ENCODE measurements at places on chromosomes 4 and X. TPM values are rescaled to one million over a fixed set of nuclear protein-coding genes. Genes with fewer than 3 reads are reported as not detected.

Gene SNCA
- 44.3 TPM for polyA plus RNA-seq

Gene RAI2
- 11.1 TPM for polyA plus RNA-seq

Gene GABRG1
- 0.14 TPM for polyA plus RNA-seq

Gene INPP4B
- polyA plus RNA-seq = 9.2 TPM

Gene RNF212
- polyA plus RNA-seq = 9.4 TPM

Gene HSFX3
- 0.16 TPM for polyA plus RNA-seq

Gene OPRPN
- not detected for polyA plus RNA-seq

Gene MAOA
- polyA plus RNA-seq = 14.3 TPM

Gene SHROOM3
- 38.0 TPM for polyA plus RNA-seq

Gene CFI
- 83.3 TPM for polyA plus RNA-seq

DNA sequence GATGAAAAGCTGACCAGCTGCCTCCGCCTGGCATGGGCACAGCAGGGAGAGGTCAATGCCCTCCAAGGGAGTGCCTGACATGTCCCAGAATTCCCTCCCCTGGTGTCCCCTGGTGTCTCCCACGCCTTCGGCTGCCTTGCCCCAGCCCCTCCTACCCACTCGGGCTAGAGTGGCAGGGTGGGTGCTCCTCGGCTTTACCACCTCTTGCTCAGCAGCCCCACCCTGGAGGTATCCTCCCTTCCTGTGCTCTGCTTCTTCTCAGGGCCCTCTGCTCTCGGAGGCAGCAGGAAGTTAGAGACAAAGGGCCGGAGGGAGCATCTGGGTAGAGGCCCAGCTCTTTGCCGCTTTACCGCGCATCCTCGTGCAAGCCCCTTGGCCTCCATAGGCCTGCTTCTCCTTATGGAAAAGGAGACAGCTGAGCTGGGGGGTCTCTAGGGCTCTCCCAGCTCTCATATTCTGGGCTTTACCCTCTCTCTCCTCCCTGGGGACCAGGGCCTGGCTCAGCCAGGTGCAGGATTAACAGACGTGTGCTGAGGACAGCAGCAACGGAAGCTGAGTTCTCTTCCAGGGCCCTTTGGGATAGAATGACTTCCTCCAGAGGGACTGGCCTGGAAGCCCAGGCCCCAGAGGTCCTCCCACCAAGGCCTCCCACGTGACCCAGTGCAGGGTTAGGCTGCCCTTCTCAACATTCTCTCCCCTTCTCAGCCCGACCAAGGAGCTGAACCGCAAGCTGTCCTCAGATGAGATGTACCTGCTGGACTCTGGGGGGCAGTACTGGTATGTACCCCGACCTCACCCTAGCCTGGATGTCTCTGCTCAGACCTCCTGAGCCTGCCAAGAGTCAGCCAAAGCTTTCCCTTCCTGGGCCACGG is 17.2 kb downstream of the XPNPEP2 start:
- no peak for DNase-seq

DNA sequence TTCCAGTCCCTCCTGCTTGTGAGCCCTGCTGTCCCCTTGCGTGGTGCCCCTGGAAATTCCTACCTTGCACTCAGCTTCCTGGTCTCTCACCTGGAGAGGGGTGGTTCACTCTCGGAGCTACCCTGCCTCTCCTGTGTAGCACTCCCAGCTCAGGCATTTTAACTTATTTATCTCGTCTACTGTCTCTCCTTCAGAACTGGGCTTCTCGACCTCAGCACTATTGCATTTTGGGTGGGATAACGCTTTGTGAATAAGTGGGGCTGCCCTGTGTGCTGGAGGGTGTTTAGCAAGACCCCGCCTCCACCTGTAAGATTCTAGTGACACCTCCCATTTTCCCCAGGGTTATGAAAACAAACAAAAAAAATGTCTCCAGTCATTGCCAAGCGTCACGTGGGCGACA is 56.0 kb upstream of the SORCS2 start:
- no peak for DNase-seq

GRCh38 chr4:61771056-61771455 is 570.9 kb downstream of the ADGRL3 start:
- no peak for DNase-seq

GRCh38 chr4:8201321-8201781 is 2.3 kb downstream of the SH3TC1 start:
- DNase-seq = no peak

- DNase-seq = no peak
Observed at GRCh38 chrX:16587836-16588235, 62.1 kb upstream of the S100G start.

- DNase-seq = no peak
Observed at GRCh38 chrX:23118890-23119527, 119.2 kb downstream of the DDX53 start.

DNA sequence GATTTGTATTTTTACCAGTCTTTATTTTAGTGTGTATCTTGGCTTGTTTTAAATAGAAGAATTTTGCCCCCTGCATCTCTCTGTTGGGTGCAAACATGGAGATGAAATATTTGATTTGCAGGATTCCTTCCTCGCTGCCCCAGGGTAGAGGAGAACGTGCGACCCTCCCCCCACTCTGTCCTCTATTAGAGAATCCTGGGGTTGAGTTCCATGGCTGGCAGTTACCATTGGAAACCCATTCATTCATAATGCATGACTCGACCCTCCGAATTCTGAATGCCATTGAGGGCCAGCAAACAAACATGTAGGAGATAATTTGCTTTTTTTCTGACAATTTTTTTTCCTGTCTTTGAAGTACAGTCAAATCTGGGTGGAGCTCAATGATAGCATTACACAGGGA is 53.7 kb downstream of the TRIM2 start:
- DNase-seq = no peak

- DNase-seq = peak; percentile 4
Observed at GRCh38 chr4:125244848-125245450, 69.8 kb upstream of the FAT4 start.

DNA sequence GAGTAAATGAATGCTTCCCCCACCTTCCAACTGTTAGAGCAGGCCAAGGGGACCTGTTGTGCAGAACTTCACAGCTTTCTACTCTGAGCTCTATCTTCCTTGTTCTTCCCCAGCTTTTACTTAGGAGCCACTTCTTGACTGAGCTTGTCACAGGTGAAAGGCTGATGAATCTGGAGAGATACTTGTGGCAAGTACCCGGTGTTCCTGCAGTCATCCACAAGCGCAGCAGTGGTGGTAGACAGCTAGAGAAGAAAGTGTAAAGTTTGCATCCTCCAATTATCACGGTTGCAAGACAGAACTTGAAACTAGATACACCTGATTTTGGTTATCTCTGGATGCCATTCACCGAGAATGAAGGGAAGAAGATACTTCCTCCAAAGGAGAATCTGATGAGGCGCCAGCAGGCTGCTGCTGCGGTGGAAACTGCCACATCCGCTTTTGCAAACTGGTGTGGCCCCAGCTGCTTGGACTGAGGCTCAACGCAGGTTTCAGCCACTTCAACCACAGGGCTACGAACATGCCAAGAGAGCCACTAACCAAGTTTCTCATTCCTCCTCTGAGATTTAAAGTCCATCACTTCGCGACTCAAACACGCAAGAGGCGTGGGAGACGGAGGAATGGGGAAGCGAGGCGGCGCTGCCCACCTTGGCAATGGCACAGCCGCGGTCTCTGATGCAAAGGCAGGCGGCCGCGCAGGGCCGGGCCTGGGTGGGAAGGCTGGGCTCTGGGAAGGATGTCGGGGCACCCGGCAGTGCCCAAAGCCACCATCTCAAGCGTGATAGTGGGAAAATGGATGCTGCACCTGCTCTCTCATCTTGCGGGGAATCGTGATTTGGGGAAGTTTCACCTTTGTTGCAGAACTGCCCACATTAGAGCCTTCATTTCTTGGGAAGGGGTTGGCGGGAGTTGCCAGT is 1.3 kb upstream of the FHIP1A start:
- peak; percentile 19 for DNase-seq

GRCh38 chr4:176320340-176320975 is 692 bp downstream of the SPCS3 start:
- peak; percentile 83 for DNase-seq

DNA sequence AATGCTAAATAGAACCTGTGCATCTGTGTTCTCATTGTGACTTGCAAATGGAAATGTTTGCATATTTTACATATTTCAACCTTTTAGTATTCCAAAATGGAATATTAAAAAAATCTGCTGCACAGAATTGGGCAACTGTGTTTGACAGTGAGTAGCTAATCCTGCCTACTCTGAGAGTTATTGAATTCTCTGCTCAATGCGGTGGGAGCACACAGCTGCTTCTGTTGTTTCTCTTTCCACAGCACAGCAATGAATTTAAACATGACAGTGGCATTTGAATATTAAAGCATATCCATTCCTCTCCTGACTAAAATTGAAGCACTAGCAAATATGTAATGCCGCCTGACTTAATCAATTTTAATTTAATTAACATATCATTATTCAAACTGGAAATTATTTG is 366.6 kb downstream of the GASK1B start:
- DNase-seq = no peak

DNA sequence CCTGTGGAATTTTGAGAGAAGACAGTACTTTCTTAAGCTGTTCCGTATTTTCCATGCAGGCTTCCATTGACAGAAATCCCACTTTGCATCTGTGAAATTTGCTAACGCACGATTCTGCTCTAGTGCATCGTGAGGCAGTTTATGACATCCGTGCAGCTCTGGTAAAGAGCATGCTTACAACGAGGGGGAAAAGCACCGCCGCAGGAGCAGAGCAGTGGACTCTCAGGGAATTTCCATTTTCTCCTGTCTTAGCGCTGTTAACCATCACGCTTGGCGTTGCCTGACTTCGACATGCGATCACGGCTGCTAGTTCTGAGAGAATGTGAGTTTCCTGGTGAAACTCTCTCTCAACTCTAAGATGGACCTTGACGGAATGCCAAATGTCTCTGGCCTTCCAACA is 43.9 kb downstream of the DCTD start:
- no peak for DNase-seq

DNA sequence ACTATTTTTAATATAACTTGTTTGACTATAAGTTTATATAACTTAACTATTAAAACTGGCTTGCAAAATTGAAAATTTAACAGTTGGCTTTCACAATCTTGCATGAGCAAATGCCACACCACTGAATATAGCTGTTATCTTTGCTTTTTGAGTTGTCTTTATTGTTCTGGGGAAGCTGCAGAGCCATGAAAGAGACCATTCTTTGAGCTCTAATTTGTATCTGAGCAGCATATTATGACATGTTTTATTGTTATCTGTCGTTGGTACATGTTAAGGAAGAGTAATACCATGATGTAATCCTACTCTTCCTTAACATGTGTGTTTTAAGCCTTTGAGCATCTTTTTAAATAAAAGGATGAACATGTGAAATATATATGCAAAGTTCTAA is 97.1 kb upstream of the ANK2 start:
- DNase-seq = no peak

DNA sequence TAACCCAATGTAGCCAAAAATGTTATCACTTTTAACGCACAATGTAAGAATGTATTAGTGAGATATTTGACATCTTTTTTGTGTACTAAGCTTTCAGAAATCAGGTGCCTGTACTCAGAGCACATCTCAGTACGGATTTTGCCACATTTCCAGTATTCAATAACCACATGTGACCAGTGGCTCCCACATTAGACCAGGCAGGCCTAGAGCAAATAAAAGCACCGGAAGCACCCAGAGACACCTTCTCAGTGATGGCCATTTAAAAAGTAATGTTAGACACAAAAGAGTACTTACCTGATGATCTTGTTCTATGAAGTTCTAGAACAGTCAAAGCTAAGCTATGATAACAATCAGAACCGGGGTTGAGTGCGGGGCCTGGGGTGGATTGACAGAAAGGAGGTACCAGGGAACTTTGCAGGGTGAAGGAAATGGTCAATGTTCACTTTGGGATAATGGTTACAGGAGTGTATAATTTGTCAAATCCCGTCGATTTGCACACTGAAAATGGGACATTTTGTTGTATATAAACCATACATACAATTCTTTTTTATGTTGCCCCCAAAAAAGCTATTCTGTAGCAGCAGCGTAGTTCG is 1.2 kb downstream of the CTPS2 start:
- no peak for DNase-seq

- DNase-seq = no peak
Observed at GRCh38 chrX:96715481-96715880, 30.8 kb downstream of the DIAPH2 start.

DNA sequence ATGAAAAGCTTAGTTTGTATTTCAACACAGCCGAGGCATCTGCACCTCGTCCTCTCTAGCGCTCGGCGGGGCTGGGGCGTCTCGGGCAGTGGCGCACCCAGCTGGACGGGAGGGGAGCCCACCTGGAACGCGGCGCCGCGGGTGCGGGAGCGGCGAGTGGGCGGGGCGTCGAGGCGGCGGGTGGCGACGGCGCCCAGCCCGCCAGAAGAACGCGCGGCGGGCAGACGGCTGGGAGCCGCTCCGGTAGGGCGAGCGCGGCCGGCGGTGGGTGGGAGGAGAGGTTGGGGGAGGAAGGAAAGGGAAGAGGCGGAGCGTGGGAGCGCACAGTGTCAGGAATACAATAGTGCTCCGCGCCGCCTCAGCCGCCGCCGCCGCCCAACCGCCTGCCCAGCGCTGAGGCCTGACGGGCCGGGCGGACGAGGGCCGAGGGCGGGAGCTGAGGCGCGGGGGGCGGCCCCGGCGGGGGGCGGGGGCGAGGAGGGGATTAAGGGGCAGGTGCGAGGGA is at the start of gene JADE3:
TSS of gene JADE3 (plus strand) at position 324 of the 505 bp plus-strand sequence. CDS start 72,474 bp downstream, outside the sequence.
- DNase-seq = peak; percentile 32

DNA sequence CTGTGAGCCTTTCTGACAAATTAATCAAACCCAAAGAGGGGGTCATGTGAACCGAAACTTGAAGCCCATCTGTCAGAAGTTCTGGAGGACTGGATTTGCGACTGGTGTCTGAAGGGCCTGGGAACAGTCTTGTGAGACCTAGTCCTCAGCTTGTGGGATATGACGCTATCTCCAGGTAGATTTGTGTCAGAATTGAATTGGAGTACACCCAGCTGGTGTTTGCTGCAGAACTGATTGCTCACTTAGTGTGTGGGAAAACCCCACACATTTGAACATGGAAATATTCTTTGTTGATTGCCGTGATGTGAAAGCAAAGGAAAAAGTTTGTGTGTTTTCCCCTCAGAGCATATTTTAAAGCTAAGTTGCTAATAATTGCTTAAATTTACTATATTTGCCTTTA is 30.3 kb upstream of the TMSB15B start:
- DNase-seq = no peak

DNA sequence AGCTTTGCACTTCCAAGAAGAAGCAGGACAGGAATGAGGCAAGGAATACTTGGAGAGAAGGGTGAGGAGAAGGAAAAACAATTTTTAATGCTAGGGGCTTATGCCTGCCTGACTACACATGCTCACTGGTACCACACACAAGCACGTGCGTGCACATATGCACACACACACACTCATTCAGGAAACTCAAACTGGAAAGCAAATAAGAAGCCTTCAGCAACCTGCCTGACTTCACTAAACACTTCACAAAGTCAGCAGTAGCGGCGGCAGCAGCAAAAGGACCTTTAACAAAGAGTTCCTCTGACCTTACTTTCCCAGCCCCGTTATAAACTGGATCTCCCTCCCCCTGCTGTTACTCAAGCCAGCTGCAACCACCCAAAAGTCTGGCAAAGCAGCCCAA is 3.3 kb downstream of the ZDHHC9 start:
- no peak for DNase-seq

GRCh38 chrX:121160987-121161386 is 113.6 kb downstream of the GLUD2 start:
- DNase-seq = no peak
